ENCODE measurements at places on chromosomes 7 and 10.
A peak's percentile ranks its signal among the peaks of the same experiment; 100 is the strongest.

GRCh38 chr7:68420342-68421192 is 1177.7 kb upstream of the AUTS2 start:
- no peak for DNase-seq

DNA sequence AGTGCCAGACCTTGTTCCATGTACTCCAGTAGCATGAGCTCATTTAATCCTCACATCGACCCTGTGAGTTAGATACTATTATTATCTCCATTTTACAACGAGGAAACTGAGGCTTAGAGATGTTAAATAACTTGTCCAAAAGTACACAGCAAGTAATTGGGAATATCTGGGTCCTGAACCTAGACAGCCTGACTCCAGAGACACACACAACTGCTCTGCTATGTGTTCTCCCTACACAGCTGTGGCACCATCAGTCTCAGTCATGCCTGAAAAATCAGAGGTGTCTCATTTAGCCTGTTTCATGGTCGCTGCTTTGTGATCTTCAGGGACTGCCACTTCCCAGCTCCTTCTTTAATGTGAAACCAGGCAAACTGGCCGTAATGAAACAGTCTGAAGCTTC is 56.5 kb downstream of the COL1A2 start:
- no peak for DNase-seq

DNA sequence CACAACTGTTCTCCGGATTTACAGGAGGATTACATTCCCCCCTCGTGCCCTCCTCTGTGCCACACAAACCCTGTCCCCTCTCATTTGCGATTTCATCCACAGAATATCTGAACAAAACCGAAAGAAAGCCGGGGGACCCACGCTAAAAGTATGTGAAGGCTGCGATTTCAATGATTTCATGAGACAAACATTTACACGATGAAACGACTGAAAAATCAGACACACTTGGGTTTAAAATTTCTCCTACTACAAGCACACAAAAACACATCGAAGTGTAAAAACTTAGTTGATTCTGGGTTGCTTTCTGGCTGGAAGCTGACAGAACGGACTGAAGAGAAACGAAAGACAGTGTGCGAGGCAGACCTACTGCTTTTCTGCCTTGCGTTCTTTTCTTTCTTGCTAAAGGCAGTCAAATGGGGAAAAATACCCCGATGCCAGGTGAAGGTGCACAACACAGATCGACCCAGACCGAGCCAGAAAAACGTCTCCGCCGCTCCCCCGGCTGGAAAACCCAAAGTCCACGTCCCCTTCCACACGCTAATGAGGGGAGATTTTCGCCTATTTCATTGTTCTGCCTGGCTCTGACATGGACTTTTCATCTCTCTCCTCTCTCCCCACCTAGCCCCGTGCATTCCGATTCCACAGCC is 1.2 kb downstream of the HIPK2 start:
- DNase-seq, result peak; percentile 56

- no peak for DNase-seq
Observed at GRCh38 chr10:73758704-73759511, 14.7 kb downstream of the SEC24C start.

GRCh38 chr10:8311526-8312070 is 257.1 kb downstream of the GATA3 start:
- no peak for DNase-seq

GRCh38 chr7:130481898-130482297 is 10.0 kb upstream of the MEST start:
- no peak for DNase-seq

DNA sequence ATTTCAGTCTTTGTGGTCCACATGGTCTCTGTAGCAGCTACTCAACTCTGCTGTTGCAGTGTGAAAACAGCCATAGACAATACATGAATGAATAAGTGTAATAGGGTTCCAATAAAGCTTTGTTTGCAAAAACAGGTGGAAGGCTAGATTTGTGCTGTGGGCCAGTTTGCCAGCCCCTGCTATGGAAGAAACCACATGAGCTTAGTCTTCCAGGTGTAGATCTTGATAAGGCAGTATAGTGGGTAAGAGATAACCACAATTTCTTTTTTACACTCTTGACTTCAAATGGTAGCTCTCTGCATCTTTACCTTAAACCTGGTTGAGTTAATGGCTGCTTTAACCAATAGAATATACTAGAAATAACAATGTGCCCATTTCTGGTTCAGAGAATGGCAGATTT is 135.0 kb upstream of the PALS2 start:
- no peak for DNase-seq

- DNase-seq, result peak; percentile 66
Observed at GRCh38 chr10:132667342-132668047, 118.5 kb downstream of the NKX6-2 start.

DNA sequence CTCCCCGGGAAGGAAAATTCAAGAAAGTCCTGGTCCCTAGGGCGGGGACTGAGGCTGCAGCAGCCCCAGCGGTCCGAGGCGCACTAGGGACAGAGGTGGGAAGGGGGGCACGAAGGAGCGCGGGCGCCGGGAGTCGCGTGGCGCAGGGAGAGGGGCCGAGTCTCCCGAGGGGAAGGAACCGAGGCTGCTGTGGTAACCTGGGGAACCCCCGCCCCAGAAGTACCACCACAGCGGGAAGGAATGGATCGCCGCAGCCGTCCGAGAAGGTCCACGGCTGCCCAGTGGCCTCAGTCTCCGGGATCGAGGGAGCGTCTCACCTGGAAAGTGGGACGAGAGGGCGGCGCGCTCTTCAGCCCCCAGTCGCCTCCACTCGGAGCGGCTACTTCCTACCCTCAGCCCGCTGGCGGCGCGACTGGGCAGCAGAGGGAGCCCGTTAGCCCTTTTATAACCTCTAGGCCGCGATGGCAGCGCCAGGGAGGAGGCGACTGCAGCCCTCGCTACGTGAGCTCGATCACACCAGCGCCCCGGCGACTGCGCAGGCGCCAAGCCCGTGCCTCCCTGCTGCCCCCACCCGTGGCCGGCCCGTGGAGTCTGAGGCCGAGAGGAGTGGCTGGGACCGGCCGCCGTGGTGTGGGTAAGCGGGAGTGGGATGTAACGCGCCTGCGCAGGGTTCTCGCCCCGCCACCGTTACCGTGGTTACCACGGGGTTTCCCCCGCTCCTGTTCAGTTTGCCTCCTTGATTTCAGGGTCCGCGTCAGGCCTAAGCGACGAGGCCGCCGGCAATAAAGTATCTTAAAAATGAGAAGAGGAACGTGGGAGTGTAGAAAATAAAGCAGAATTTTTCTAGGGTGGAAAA is at the start of gene P4HA1:
TSS of gene P4HA1 (minus strand) at position 418 of the 856 bp plus-strand sequence. CDS start 21,983 bp downstream, outside the sequence.
- DNase-seq, result peak; percentile 97

DNA sequence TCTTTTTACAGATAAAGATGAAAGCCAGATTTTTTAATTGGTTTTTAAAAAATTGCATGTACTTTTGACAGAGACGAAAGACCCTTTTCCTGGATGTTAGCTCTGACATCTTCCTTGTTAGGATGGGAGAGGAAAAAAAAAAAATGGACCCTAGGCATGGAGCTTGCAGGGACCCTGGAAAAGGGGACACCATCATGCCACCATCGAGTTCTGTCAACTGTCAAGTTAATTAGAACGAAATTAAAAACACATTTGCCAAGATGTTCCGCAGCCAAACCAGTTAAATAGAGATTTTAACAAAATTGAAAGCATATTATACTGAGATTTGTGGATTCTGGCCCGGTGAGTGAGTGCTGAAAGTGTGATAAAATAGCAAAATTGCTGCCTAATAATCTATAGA is 202.6 kb downstream of the BUB3 start:
- DNase-seq, result no peak

- no peak for DNase-seq
Observed at GRCh38 chr10:77378366-77379349, 258.9 kb downstream of the KCNMA1 start.

DNA sequence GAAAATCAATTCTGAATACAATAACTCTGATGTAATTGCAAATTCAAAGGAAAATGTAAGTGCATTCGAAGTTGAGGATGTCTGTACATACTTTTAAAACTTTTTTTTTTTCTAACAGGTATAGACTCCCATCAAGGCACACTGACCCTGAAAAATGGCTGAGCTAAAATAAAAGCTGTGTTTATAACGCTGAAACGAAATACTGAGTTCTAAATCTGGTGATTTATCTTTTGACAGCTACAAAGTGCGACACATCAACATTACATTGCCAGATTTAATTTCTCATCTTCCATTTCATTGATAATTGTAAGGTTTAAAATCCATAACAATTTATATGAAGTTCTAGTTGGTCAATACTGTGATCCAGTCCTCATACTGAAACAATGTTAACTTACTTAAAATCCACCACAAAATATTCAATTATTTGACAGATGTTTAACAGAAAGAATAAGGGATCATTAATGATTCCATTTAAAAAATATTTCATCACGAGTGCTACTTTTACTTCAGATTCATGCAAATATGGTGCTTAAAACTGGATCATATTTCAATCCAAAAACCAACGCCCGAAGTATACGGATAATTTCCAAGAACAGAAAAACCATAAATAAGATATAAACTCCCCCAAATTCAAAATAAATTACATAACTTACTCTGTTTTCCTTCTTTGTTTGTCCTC is 1.4 kb downstream of the RAB11FIP2 start:
- DNase-seq, result no peak

DNA sequence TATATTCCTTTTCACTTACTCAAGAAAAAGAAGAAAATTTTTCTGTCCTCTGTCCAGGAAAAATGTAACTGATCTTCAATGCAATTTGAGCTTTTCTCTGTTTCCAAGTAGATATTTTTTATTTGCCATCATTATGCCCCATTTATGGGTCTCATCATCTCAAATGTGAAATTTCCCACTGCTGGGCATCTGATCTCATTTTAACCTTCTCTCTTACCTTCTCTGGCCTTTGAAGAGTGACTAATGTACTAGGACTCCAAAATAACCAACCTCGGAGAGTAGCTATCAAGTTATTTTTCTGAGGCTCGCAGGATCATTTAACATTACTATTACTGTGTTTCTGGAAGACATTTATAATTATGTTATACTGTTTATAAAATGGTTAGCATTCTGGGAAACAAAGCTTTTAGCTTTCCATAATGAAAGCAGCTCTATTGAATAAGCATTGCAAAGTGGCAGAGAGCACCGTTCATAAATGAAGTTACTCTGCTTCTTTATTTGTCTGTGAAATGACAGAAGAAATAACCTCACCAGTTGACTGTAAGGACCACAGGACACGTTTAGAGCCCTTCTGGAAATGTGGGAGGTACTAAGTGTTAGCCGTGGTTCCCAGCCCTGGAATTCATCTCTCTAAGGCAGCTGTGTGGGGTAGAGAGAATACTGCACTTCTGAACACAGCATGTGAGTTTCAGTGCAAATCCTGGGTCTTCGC is 33.3 kb upstream of the NMT2 start:
- peak; percentile 91 for DNase-seq

GRCh38 chr7:105210721-105211205 is 178.0 kb downstream of the SRPK2 start:
- DNase-seq, result no peak

DNA sequence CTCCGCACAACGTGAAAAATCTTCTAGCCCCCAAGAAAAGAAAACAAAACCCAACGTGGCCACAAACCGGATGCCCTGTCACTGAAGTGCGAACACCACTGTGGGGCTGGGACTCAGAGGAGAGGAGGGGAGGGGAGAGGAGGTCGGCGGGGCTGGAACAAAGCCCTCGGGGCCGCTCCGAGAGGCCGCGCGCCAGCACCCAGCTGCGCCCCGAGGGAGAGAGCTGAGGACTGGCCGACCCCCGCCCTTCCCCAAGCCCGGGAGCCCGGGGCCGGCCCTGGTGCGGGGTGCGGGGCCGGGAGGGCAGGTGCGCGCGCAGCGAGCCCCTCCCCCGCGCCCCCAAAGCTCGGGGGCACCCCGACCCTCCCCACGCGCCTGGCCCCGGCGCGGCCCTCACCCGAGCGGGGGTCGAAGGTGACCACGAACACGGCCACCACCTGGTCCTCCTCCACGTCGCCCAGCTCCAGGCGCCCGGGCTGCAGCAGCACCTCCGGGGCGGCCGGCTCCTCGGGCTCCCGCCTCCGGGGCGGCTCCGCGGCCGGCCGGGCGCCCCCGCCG is 398 bp downstream of the DENND11 start:
- DNase-seq, result peak; percentile 56

DNA sequence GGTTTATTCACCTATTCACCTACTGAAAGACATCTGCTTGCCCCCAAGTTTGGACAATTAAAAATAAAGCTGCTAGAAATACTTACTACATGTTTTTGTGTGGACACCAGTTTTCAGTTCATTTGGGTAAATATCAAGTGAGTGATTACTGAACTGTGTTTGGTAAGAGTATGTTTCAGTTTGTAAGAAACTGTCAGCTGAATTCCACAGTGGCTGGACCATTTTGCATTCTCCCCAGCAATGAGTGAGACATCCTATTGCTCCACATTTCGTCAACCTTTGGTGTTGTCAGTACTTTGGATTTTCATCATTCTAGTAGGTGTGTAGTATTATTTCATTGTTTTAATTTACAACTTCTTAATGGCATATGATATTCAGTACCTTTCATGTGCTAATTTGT is 17.4 kb upstream of the IKZF1 start:
- no peak for DNase-seq

GRCh38 chr10:130358981-130359650 is 222.9 kb downstream of the GLRX3 start:
- DNase-seq, result no peak
